Lung (tissue), 17 donors: ENCODE measurements at places on chromosomes 1 and 21. TPM values are rescaled to one million over a fixed set of nuclear protein-coding genes. Genes with fewer than 3 reads are reported as not detected.
A peak's percentile ranks its signal among the peaks of the same experiment; 100 is the strongest.

- no peaks in the 10 kb centered on the region for H3K27me3 ChIP-seq
- no peaks in the 10 kb centered on the region for H3K4me1 ChIP-seq
- no peak overlapping the region for H3K4me3 ChIP-seq
- peak; percentile 75 for DNase-seq
- H3K36me3 ChIP-seq: no peaks in the 10 kb centered on the region
Observed at GRCh38 chr1:45493116-45493697, 2.2 kb upstream of the TESK2 start.

Gene S1PR1
- 126 TPM for polyA plus RNA-seq

DNA sequence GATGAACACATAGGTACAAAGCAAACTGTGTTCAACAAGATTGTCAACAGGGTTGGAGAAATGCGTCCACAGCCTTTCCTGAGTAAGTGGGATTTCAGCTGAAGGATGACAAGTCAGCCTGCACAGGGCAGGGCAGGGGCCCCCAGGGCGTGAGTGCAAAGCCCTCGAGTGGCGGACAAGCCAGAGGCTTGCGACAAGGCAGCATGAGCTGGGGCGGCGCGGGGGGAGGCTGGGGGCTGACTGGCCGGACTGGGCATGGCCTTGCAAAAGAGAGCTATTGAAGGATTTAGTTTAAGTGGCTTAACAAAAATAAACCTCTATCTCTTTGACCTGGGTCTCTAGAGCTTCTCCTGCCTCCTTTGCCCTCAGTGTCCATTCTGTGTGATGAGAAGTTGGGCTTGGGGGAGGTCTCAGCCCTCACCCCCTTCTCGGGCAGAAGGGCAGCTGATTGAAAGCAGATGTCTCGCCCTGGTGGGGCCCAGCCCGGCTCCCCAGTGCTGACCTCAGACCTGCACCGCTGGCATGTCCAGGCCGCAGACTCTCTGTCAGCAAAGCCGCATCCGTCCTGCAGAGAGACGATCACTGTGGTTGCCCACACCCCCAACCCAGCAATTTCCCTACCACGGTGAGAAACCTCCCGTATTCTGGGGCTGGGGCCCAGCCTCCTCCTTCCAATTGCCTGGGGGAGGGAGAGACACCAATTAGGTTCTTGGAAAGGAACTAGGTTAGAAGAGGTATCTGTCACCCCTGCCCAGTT is 24.3 kb upstream of the EPS8L3 start:
- DNase-seq: no peak
- no peaks in the 10 kb centered on the region for H3K36me3 ChIP-seq
- no peak overlapping the region for H3K27ac ChIP-seq
- peaks cover 2% of the 10 kb centered on the region for H3K4me1 ChIP-seq

Gene CD5L
- 0.33 TPM for polyA plus RNA-seq

DNA sequence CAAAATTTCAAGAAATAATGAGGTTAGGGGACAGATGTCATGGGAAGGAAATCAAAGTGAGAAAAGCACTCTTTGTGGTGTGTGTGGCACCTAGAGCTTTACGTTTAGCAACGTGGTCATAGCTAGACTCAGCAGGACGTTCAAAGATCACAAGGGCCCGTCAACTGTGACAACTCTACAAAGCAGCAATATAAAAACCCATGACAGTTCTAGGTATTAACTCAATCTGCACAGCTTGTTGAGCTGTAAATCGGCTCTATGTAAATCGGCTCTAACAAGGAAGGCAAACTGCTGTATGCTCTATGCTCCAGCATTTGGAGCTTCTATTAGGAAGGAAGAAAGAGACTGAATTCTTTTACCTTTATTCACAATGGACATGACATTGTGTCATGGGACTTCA is 64.8 kb downstream of the TP53BP2 start:
- no peak for DNase-seq
- H3K4me1 ChIP-seq: no peaks in the 10 kb centered on the region
- no peak overlapping the region for H3K4me3 ChIP-seq
- peaks cover 20% of the 10 kb centered on the region for H3K36me3 ChIP-seq
- H3K27ac ChIP-seq: no peak overlapping the region
- no peaks in the 10 kb centered on the region for H3K27me3 ChIP-seq

Gene NUP210L
- polyA plus RNA-seq: 0.08 TPM
